ENCODE measurements at places on chromosomes 11 and 22. TPM values are rescaled to one million over a fixed set of nuclear protein-coding genes. Genes with fewer than 3 reads are reported as not detected.

Gene OR51B5
- total RNA-seq, result 17.7 TPM

GRCh38 chr11:2102883-2103213 lies 36.3 kb downstream of the IGF2 start:
- no peak for DNase-seq

Gene CLCF1
- total RNA-seq, result 8.1 TPM

DNA sequence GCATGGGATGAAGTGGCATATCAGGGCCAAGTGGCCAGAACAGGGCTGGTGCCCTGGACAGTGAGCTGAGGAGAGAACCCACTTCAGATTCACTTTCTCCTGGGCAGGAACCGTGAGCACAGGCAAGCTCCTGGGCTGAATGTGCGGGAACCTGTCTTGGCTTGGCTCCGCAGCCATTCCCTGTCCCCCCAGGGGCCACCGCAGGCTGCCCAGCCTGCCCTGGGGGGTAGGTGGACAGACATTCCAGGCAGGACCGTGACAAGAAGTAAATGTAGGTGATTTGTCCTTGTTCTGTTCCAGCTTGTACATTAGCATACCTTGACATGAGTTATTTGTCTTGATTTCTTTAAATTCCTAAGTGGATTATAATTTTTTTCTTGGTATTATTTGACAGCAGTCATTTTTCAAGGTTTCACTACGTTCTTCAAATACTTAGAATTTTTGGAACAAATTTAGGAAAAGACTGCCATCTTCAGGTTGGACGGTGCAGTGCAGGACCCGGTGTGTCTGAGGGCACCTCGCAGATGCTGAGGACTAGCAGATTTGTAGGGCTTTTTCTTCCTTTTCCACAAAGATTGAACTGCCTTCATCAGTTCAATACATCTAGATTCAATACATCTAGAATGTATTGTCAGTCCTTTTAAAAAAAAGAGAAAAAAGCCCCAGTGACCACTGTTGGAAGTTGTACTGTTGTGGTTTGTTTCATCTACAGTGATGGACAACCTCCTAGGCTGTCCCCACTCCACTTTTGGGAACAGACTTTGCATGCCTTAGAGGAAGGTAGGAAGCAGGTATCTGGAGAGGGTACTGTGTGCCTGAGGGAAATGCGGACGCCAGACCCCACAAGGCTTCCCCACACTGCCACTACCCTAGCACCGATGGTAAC lies 115.1 kb upstream of the RASSF10 start:
- DNase-seq, result peak; percentile 63

Gene TMEM191B
- total RNA-seq, result not detected

- DNase-seq, result no peak
Observed at GRCh38 chr11:15539645-15540044, 424.9 kb downstream of the INSC start.

DNA sequence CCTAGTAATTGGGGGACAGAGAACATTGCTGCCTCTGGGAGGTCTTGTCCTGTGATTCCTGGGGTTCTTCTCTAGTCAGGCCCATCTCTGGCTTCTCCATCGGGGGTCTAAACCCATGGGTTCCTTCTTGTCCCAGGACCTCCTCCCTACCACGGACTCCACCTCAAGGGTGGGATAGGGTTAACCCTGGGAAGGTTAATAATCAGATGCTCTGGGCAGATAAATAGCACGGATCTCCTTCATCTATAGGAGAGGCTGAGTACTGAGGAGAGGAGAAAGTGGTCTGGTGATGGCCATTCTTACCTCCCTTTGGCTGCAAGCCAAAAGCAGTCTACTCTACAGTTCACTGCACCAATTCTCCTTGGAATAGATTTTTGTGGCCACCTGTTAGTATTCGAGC lies 10.5 kb downstream of the HEPHL1 start:
- no peak for DNase-seq

DNA sequence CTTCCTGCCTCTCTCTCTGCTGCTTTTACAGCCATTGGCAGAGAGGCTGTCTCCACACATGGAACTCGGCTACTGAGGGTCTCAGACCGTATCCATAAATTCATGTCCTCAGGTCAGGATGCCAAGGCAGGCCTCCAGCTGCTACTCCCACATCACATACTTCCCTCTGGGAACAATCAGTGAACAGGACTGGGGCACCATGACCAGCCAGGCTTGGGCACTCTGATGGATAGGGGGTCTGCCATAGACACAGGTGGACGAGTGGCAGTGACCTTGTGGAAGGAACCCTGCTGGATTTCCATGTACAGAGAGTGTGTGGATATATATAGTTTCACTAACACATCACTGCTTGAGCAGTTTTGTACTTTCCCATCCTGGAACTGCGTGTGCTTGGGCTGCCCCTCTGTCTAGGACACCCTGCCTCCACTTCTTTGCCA lies 97.7 kb upstream of the PARVA start:
- DNase-seq, result no peak

- no peak for DNase-seq
Observed at GRCh38 chr22:29216873-29217666, 11.4 kb downstream of the EMID1 start.

- DNase-seq, result no peak
Observed at GRCh38 chr11:86773513-86774252, 26.7 kb upstream of the PRSS23 start.

GRCh38 chr22:45521178-45521577 lies 18.5 kb downstream of the FBLN1 start:
- DNase-seq, result no peak

DNA sequence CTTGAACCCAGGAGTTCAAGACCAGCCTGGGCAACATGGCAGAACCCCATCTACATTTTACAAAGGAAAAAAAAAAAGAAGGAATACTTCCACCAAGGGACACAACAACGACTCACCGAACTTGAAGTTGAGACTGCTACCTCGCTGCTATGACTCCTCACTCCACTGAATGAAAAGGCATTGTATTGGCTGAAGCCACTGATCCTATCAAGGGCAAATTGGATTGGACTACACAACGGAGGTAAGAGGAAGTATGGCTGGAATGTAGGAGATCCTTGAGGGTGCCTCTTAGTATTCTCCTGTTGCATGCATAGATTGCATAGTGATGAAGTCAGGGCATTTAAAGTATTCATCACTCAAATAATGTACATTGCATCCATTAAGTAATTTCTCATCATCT lies 97.9 kb downstream of the CWF19L2 start:
- DNase-seq, result no peak

Gene FAM83F
- total RNA-seq, result not detected

Gene MS4A4E
- total RNA-seq, result not detected

DNA sequence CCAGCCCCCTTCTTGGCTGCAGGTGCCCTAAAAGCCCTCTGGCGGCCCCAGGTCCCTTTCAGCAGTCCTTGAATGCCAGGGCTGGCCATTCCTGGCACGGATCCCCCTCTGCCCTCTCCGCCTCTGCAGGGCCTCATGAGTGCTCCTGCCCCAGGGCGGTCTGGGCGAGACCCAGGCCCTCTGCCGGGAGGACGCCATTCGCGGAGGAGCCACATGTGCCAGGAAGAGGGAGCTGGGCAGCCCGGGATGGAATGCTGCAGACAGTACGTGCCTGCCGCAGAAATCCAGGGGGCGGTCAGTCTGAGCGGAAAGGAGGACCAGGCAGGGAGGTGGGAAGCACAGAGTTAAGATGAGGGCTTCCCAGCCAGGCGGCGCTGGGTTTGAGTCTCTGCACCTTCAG lies 2.8 kb downstream of the CABP7 start:
- no peak for DNase-seq

- no peak for DNase-seq
Observed at GRCh38 chr11:77525455-77526091, 51.7 kb upstream of the PAK1 start.

DNA sequence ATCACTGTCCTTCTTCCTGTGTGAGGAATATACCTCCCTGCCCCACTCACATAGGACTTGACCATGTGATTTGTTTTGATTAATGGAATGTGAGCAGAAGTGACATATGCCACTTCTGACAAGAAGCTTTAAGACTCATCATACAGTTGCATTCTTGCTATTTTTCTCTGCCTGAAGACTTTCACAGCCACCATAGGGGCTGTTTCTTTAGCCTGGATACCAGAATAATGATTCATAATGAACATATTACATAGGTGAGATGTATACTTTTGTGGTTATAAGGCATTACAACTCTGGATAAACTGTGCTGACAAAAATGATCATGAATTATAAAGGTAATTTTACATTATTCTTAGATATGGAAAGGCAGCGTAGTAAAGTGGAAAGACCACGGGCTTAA lies 798.0 kb downstream of the DLG2 start:
- no peak for DNase-seq

Gene NRIP3
- 28.1 TPM for total RNA-seq

GRCh38 chr11:36056160-36056751 lies 112.4 kb downstream of the LDLRAD3 start:
- no peak for DNase-seq

GRCh38 chr11:31932879-31933278 lies 121.8 kb upstream of the PAX6 start:
- DNase-seq, result no peak

Gene ANKK1
- not detected for total RNA-seq

Gene RFPL3
- not detected for total RNA-seq

Gene SCGB1A1
- not detected for total RNA-seq

DNA sequence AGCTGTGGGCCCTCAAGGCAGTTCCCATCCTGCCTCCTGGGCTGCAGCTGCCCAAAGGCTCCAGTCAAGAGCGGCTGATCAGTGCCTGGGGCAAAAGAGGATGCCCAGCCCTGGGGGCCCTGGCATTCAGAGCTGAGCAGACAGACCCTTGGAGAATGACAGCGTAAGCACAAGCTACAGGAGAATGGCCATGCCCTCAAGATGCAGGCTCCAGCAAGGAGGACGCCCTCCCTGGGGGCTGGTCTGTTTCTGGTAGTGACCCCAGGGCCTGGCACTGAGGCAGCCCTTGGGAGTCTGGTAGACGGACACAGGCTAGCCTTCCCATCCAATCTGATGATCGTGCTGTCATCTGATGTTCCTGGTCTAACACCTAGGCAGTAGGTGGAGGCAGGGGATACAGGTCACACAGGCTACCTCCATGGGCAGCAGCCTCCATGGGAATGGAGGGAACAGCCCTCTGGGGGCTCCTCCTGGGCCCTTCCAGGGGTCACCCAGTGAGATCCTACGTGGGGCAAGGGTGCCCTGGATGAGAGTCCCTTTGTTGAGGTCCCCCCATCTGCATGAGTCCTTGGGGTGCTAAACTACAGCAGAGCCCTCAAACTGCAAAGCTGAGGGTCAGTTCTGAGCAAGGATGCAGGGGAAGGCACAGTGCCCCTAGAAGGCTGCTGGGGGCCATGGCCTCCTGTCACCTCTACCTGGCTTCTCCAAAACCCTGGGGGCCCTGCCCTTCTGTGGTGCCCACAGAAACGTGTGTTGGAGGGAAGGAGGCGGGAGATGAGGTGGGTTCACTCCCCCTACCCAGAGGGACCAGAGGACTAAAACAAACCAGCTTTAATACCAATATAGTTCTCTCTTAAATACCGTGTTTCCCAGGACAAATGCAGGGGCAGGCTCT lies 10.2 kb upstream of the SF1 start:
- DNase-seq, result no peak

DNA sequence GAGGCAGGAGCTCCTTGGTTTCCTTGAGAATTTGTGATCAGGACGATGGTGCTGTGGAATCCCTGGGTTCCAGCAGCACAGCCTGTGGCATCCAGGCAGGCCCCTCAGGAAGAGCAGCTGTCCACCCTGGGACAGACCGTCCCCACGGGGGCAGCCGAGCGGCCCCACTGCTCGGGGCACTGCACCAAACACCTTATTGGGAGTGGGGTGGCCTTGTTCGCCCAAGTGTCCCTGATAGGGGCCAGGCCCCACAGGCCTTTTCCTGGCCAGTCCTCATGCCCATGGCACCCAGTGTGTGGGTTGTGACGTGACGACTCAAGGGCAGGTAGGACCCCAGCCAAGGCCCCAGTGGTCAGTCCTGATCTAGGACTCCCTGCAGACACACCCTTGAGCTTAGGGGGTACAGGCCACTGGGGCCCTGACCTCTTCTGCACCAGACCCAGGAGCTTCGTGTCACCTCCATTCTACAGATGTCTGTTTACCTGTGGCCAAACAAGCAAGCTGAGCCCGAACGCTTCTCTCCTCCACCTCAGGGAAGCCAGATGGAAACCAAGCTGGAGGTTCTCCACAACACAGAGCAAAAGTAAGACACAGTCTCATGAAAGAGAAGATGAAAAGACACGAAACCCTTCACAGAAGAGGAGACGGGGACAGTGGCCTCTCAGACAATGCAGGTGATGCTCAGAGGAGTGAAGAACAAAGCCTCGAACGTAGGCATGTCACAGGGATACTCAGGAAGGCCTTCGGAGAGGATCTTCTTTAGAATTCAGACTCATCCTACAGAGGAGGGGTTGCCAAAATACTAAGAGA lies 1.6 kb upstream of the BRD1 start:
- DNase-seq, result no peak

GRCh38 chr11:99937330-99937729 lies 749.8 kb upstream of the ARHGAP42 start:
- peak; percentile 3 for DNase-seq

DNA sequence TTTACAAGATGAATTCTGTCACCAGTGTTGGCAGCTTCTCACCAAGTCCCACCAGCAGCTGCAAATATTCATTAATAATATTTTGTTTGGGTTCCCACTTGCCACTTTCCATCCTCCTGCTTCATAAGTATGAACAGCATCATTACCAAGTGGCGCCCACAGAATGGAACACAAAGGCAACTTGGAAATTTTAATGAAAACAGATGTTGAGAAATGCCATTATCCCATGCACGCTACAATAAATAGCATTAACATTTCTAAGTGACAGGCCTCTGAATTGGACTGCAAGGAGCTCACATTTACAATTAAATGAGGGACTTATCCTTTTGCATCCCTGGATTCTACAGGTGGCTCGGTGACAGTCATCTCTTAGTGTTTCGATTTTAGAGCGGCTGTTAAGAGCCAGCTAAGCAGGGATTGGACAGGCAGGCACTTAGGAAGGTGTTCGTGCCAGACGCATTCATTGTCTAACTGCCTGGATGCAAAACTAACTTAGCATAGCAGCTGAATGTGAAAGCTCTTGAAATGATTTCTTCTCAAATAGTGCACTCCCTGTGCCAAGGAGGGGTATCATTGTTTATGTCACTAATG lies 170.3 kb downstream of the KIRREL3 start:
- no peak for DNase-seq

GRCh38 chr22:46797355-46797754 lies 34.9 kb downstream of the TBC1D22A start:
- DNase-seq, result no peak

- DNase-seq, result peak; percentile 69
Observed at GRCh38 chr11:29328961-29329441, 687.8 kb downstream of the KCNA4 start.

Gene ANO9
- total RNA-seq, result not detected

DNA sequence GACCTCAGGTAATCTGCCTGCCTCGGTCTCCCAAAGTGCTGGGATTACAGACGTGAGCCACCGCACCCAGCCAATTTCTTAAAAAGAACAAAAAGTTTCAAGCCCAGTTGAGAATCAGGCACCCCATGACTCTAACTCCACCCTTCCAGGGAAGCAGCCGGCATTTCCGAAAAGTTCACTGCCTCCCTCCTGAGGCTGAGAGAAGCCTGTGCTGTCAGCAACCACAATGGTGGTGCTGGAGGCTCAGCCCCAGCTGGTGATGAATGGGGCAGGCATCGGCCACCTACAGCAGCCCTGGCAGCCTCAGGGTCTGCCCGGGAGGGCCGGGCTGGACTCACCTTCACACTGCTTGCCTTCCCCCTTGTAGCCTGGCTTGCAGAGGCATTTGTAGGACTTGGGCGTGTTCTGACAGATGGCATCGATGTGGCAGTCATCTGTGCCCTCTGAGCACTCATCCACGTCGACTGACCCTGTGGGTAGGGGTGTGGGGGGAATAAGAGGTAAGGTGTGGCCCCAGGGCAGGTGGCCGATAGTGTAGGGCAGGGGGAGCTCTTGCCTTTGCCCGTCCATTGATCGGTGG lies 4.3 kb downstream of the SCUBE1 start:
- no peak for DNase-seq

Gene PACSIN3
- total RNA-seq, result 32.2 TPM

Gene IFT27
- total RNA-seq, result 12.5 TPM

GRCh38 chr11:118663381-118663780 lies 16.1 kb downstream of the TREH start:
- no peak for DNase-seq
